ENCODE measurements at places on chromosomes 1 and 21.

- H3K4me3 ChIP-seq, result no peak overlapping the region
- peaks cover 21% of the 10 kb centered on the region for H3K27me3 ChIP-seq
- peaks cover 2% of the 10 kb centered on the region for H3K36me3 ChIP-seq
- no peak for DNase-seq
- H3K4me1 ChIP-seq, result peaks cover 4% of the 10 kb centered on the region
Observed at GRCh38 chr1:60958001-60958400, 124.4 kb upstream of the NFIA start.

DNA sequence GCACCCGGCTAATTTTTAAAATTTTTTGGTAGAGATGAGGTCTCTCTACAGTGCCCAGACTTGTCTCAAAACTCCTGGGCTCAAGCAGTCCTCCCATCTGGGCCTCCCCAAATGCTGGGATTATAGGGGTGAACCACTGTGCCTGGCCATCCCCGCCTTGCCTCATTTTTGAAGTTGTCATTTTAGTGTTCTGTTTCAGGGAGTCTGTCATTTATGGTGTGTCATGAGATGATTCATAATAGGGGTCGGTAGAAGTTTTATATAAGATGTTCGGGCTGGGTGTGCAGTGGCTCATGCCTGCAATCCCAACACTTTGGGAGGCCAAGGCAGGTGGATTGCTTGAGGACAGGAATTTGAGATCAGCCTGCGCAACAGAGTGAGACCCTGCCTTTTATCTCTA lies 8.5 kb downstream of the PRCC start:
- peaks cover 38% of the 10 kb centered on the region for H3K4me1 ChIP-seq
- no peak for DNase-seq
- peaks cover 19% of the 10 kb centered on the region for H3K36me3 ChIP-seq
- H3K27ac ChIP-seq, result no peak overlapping the region

DNA sequence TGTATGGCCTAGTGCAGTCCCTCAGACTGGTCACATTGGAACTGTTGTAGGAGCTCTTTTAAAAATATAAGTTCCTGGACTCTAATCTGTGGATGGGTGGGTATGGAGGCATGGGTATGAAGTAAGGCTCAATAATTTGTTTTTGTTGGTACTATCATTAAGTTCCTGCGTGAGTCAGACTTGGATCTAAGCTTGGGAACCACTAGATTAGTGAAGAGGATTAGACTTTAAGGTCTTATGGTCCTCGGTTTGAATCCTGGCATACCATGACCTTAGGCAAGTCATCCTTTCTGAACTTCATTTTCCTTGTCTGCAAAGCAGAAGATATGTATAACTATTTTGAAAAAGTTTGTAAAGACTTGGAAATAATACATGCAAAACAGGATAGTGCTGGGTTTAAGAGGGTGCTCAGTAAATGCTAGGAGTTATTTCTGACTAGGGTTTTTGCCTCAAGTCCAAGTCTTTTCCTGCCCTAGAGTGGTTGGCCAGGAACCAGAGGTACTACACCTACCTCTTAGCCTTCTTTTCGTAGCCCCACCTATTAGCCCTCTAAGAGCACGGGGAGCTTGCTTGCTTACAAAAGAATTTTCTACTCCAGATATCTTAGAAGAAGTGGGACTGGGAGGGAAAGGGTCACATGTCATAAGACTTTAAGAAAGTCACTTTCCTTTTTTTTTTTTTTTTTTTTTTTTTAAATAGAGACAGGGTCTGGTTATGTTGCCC lies 38.6 kb upstream of the METTL18 start:
- no peak overlapping the region for H3K4me3 ChIP-seq
- H3K27ac ChIP-seq, result no peak overlapping the region
- DNase-seq, result no peak
- H3K27me3 ChIP-seq, result no peaks in the 10 kb centered on the region
- H3K36me3 ChIP-seq, result peaks cover 41% of the 10 kb centered on the region
- peaks cover 2% of the 10 kb centered on the region for H3K4me1 ChIP-seq

GRCh38 chr1:25631750-25632485 lies 15.3 kb downstream of the MAN1C1 start:
- H3K27ac ChIP-seq, result peak overlapping the region; percentile 97
- H3K4me3 ChIP-seq, result peak overlapping the region; percentile 83
- H3K36me3 ChIP-seq, result peaks cover 45% of the 10 kb centered on the region
- DNase-seq, result no peak

GRCh38 chr1:89806616-89807015 lies 14.2 kb upstream of the LRRC8D start:
- no peak overlapping the region for H3K27ac ChIP-seq
- no peak overlapping the region for H3K4me3 ChIP-seq
- H3K27me3 ChIP-seq, result peaks cover 22% of the 10 kb centered on the region
- no peaks in the 10 kb centered on the region for H3K36me3 ChIP-seq

DNA sequence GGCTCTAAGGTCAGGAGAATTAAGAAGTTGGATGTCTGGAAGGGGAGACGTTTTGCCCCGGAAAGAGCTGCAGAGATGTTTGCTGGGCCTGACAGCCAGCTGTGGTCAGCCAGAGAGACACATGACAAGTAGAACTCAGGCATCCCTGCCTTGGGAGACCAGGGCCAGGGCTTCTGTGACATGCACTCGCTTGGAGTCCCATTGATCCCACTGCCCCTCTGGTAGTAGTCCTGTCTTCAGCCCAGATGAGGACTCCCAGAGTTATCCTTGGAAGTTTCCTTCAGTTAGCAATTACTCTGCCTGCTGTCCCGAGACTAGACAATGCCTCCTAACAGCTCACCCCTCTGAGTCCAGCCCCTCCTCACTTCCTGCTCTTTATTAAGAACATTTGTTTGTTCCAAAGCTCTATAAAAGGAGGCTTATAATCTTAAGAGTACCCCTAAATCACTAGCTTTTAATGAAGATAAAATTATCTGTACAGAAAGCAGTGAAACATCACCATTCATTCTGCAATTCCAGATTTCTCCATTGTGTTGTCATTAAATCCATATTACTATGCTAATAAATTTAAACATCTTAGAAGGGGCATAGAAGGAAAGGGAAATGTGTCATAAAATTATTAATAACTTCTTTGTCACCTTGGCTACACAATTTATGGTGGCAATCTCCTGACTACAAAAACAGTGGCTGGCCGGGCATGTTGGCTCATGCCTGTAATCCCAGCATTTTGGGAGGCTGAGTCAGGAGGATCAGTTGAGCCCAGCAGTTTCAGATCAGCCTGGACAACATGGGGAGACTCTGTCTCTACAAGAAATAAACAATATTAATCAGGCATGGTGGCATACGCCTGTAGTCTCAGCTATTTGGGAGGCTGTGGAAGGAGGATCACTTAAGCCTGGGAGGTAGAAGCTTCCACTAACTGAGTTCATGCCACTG lies 94.2 kb downstream of the KCNK1 start:
- H3K4me1 ChIP-seq, result no peaks in the 10 kb centered on the region
- H3K27me3 ChIP-seq, result no peaks in the 10 kb centered on the region
- H3K27ac ChIP-seq, result no peak overlapping the region
- DNase-seq, result no peak

GRCh38 chr1:201970334-201971159 lies 11.9 kb upstream of the RNPEP start:
- H3K4me3 ChIP-seq, result no peak overlapping the region
- H3K4me1 ChIP-seq, result peaks cover 1% of the 10 kb centered on the region
- no peak overlapping the region for H3K27ac ChIP-seq
- DNase-seq, result no peak

- no peak for DNase-seq
- no peak overlapping the region for H3K4me3 ChIP-seq
- H3K27me3 ChIP-seq, result no peaks in the 10 kb centered on the region
- H3K36me3 ChIP-seq, result peaks cover 24% of the 10 kb centered on the region
Observed at GRCh38 chr1:86913399-86913895, 479 bp downstream of the SELENOF start.

GRCh38 chr1:32828341-32828740 lies 10.9 kb downstream of the S100PBP start:
- no peak overlapping the region for H3K4me3 ChIP-seq
- no peak for DNase-seq
- H3K4me1 ChIP-seq, result peaks cover 7% of the 10 kb centered on the region

DNA sequence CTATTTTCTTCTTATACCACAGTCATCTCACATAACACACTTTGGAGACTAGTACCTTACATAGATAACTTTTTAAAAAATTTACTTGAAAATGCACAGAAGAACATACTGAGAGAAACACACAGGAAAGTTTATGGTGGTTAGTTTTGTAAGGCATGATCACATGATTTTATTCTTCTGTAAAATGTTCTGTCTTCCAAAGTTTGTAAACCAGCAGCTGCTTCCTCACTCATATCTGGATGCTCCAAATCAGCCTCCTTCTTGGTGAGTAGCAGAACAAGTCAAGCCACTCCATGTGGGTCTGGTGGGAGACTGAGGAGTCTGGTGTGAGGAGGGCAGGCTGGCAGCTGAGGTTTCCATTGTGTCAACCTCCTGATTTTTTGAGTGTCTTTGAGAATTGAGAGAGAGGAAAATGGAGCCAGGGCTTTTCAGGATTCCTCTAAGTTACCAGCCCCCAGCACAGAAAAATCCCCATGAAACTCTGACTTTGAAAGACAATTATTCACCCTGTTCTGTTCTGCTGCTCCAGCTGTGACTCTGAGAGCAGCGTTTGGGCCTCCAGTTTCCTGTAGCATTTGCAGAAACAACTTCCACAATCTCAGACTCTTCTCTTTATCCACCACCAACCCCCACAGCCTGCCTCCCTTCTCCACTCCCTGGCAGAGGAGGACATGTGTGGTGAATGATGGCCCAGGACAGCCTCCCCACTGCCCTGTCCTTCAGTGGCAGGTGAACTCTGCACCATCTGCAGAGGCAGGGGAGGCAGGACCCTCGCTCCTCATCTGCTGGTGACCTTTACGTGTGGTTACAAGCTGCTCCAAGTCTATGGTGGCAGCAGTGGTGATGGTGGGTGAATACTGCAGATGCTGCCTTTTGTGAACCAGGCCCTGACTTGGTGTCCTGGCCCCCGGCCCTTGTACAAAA lies 82.3 kb downstream of the FCRL5 start:
- no peaks in the 10 kb centered on the region for H3K4me1 ChIP-seq
- H3K4me3 ChIP-seq, result no peak overlapping the region
- no peak for DNase-seq

GRCh38 chr1:34653110-34653509 lies 101.7 kb upstream of the GJB5 start:
- no peaks in the 10 kb centered on the region for H3K36me3 ChIP-seq
- no peak overlapping the region for H3K27ac ChIP-seq
- no peak for DNase-seq

DNA sequence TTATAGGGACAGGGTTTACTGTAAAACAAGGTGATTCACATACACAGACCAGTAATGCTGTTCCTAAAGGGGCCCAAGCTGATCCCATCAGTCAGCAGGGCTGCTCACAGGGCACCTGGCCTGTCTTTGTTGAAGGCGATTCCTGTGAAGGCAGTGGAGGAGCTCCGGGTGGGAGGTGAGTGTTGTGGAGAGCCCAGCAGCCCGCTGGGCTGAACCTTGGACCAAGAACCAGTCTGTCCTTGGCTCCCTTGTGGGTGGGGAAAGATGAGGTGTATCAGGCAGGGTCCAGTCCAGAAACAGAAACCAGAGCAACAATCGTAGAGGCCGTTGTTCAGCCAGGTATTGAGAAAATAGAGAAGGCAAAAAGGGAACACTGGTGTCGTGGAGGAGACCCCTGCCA lies 12.5 kb downstream of the PDXK start:
- peaks cover 47% of the 10 kb centered on the region for H3K4me1 ChIP-seq
- peaks cover 8% of the 10 kb centered on the region for H3K36me3 ChIP-seq
- H3K4me3 ChIP-seq, result no peak overlapping the region
- no peak overlapping the region for H3K27ac ChIP-seq
- no peak for DNase-seq
- H3K27me3 ChIP-seq, result no peaks in the 10 kb centered on the region

DNA sequence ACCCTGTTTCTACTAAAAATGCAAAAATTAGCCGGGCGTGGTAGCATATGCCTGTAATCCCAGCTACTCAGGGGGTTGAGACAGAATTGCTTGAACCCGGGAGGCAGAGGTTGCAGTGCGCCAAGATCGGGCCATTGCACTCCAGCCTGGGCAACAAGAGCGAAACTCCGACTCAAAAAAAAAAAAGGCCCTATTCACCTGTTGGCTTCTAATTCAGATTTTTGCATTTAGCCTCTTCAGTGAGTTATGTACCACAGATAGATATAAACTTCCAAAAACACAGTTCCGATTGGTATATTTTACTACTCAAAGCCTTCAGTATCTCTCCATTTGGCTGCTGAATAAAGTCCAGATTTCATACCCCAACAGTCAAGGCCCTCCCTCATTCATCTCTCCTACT lies 42.7 kb downstream of the POU2F1 start:
- H3K4me1 ChIP-seq, result peaks cover 15% of the 10 kb centered on the region
- H3K36me3 ChIP-seq, result peaks cover 2% of the 10 kb centered on the region
- no peak for DNase-seq
- no peaks in the 10 kb centered on the region for H3K27me3 ChIP-seq
- no peak overlapping the region for H3K4me3 ChIP-seq

DNA sequence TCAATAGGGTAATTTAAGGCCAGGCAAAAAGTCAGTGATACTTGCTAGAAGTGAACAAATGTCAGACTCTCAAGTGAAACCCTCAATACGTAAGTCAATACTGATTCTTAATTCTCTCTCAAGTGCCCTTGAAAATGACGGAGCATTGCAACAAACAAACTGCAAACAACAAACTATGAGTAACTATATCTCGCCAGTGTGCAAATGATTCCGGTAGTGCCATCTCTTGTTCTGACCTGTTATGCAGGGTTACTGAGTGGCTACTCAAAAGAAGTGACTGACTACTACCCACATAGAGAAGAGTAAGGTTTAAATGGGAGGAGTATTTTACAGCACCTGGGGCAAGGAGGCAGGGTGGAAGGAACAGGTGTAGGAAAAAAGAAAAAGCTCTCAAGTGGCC lies 1.6 kb downstream of the SLC19A2 start:
- no peak overlapping the region for H3K27ac ChIP-seq
- H3K4me3 ChIP-seq, result peak overlapping the region; percentile 87
- peaks cover 36% of the 10 kb centered on the region for H3K4me1 ChIP-seq
- H3K27me3 ChIP-seq, result no peaks in the 10 kb centered on the region
- no peak for DNase-seq

- H3K4me1 ChIP-seq, result no peaks in the 10 kb centered on the region
- no peaks in the 10 kb centered on the region for H3K36me3 ChIP-seq
- DNase-seq, result no peak
- no peak overlapping the region for H3K4me3 ChIP-seq
- no peak overlapping the region for H3K27ac ChIP-seq
- H3K27me3 ChIP-seq, result peaks cover 4% of the 10 kb centered on the region
Observed at GRCh38 chr1:210850556-210850955, 283.4 kb downstream of the KCNH1 start.

DNA sequence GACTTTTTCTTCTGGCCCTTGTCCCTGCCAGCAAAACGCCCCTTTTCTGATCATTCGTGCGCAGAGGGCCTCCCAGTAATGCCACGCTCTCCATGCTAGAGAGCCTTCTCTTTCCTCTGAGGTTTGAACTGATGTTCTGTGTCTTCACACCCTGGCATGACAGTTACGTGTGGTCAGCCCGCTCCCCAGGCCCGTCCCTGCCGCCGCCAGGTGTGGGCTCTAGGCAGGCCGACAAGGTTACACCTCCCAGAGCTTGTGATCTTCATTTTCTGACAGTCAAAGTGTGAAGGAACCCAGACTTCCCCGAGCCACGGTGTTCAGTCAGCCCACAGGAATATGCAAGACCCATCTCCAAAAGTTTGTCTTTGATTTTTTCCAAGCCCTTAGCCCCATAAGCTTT lies 265.6 kb downstream of the TM2D1 start:
- no peak overlapping the region for H3K4me3 ChIP-seq
- H3K27ac ChIP-seq, result no peak overlapping the region
- DNase-seq, result no peak
- H3K27me3 ChIP-seq, result no peaks in the 10 kb centered on the region
- H3K36me3 ChIP-seq, result no peaks in the 10 kb centered on the region
- peaks cover 7% of the 10 kb centered on the region for H3K4me1 ChIP-seq

- H3K27me3 ChIP-seq, result peaks cover 3% of the 10 kb centered on the region
- DNase-seq, result no peak
- no peak overlapping the region for H3K4me3 ChIP-seq
- H3K36me3 ChIP-seq, result no peaks in the 10 kb centered on the region
- no peak overlapping the region for H3K27ac ChIP-seq
Observed at GRCh38 chr21:26565111-26565510, 8.0 kb downstream of the CYYR1 start.
